A549 treated with dexamethasone at 1 μM for 4 hours (cell line): ENCODE measurements at places on chromosomes 2 and 18. TPM values are rescaled to one million over a fixed set of nuclear protein-coding genes. Genes with fewer than 3 reads are reported as not detected.

The EVX2 gene
- not detected in 5 replicates for total RNA-seq

The BCL2 gene
- 0.51 to 0.68 TPM (median 0.64 TPM) in 5 replicates for total RNA-seq

The INHBB gene
- 22.0 to 35.9 TPM (median 28.5 TPM) in 5 replicates for total RNA-seq

The GULP1 gene
- total RNA-seq: 27.3 to 35.2 TPM (median 32.9 TPM) in 5 replicates

The EHBP1 gene
- total RNA-seq: 36.1 to 50.1 TPM (median 45.7 TPM) in 5 replicates

The LYG2 gene
- not detected in 5 replicates for total RNA-seq

The RANBP2 gene
- total RNA-seq: 22.8 to 37.8 TPM (median 32.0 TPM) in 5 replicates

The AGXT gene
- total RNA-seq: not detected in 5 replicates

The ARHGAP15 gene
- 0.14 TPM in 1 of 5 replicates, not detected in the others for total RNA-seq

The ABCG5 gene
- total RNA-seq: 0.03 TPM in 1 of 5 replicates, not detected in the others
